MCF 10A (cell line): ENCODE measurements at places on chromosomes 16 and 17.

DNA sequence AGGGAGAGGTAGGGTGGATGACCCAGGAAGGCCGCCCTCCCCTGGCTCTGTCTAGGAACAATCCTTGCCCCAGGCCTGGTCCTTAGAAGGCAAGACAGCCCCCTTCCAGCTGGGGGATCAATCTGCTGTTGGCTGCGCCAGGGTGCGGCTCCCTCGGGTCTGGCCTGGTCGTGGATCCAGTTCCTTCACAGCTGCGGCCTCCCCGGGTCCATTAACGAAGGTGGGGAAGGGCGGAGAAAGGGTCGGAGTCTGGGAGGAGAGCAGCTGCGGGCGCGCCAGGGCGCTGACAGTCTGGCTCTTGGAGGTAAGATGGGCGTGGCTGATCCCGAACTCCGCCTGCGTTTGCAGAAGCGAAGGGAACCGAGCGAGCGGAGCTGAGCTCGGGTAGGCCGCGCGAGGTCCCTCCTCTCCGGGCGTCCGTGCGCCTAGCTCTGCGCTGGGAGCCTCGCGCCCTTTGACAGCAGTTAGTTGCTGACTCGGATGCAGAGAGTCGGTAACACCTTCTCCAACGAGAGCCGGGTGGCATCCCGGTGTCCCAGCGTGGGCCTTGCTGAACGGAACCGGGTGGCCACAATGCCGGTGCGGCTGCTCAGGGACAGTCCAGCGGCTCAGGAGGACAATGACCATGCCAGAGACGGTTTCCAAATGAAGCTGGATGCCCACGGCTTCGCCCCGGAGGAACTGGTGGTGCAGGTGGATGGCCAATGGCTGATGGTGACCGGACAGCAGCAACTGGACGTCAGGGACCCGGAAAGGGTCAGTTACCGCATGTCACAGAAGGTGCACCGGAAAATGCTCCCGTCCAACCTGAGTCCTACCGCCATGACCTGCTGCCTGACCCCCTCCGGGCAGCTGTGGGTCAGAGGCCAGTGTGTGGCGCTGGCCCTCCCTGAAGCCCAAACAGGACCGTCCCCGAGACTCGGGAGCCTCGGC is at the start of gene HSPB9:
HSPB9 (plus strand) TSS at position 434 of the 933 bp plus-strand sequence; CDS start at position 481, 47 bp downstream.
- no peak for DNase-seq

- no peak for DNase-seq
Measured at GRCh38 chr17:39674702-39675389, 6.6 kb downstream of the PNMT start.

GRCh38 chr17:31101943-31102342 is 7.2 kb downstream of the NF1 start:
- DNase-seq = no peak

GRCh38 chr17:34874478-34874877 is 86.8 kb downstream of the CCT6B start:
- no peak for DNase-seq

DNA sequence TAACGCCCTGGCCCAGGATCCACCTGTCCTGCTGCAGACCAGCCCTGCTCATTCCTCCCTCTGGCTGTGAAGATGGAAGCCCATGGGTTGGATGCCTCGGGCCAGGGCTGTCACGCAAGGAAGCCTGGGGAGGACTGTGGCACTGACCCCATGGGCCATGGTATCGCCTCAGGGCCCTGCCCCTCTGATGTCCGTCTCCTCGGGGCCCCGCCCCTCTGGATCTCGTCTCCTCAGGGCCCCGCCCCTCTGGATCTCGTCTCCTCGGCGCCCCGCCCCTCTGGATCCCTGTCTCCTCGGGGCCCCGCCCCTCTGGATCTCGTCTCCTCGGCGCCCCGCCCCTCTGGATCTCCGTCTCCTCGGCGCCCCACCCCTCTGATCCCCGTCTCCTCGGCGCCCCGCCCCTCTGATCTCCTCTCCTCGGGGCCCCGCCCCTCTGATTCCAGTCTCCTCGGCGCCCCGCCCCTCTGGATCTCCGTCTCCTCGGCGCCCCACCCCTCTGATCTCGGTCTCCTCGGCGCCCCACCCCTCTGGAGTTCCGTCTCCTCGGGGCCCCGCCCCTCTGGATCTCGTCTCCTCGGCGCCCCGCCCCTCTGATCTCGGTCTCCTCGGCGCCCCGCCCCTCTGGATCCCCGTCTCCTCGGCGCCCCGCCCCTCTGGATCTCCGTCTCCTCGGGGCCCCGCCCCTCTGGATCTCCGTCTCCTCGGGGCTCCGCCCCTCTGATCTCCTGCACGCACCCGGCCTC is 24.0 kb downstream of the METRNL start:
- peak; percentile 69 for DNase-seq

DNA sequence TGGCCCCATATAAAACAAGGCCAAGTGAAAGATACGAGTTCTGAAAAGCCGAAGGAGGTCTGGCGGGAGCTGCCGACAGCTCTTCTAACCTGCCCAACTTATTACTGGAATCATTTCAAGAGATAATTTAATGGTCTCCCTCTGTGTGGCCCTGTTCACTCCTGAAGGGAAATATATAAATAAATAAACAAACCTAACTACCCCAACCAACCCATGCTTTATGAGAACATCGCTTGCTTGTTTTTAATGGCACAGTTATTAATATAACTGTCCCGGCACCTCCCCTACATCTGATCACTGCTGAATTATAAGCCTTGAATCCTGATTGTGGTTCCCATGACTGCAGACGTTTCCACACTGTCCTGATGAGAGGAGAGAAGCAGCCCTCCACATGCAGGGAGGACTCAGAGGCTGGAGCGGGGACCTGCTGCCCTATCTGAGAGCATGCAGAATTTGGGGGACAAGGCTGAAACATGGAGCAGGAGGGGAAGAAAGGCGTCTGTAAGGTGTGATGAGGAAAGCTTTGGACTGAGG is 22.2 kb downstream of the CDK5RAP3 start:
- no peak for DNase-seq

GRCh38 chr17:63140255-63140654 is 174.2 kb downstream of the TANC2 start:
- DNase-seq = peak; percentile 35

GRCh38 chr16:87160701-87161337 is 156.4 kb downstream of the C16orf95 start:
- peak; percentile 72 for DNase-seq

DNA sequence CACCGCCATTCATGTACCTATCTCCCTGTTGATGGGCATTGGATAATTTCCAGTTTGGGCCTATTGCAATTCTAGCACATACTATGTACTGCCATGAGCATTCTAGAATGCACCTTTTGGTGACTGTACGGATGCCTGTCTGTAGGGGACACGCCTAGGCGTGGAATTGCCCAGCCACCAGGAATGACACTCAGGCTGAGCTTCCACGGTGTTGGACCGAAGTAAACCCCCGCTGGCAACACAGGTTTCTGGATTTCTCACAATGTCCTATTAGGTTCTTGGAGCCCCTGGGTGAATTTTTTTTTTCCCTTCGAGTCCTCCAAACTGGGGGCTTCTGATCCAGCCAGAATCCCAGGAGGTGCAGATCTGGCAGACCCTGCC is 146.6 kb downstream of the IRF8 start:
- no peak for DNase-seq

DNA sequence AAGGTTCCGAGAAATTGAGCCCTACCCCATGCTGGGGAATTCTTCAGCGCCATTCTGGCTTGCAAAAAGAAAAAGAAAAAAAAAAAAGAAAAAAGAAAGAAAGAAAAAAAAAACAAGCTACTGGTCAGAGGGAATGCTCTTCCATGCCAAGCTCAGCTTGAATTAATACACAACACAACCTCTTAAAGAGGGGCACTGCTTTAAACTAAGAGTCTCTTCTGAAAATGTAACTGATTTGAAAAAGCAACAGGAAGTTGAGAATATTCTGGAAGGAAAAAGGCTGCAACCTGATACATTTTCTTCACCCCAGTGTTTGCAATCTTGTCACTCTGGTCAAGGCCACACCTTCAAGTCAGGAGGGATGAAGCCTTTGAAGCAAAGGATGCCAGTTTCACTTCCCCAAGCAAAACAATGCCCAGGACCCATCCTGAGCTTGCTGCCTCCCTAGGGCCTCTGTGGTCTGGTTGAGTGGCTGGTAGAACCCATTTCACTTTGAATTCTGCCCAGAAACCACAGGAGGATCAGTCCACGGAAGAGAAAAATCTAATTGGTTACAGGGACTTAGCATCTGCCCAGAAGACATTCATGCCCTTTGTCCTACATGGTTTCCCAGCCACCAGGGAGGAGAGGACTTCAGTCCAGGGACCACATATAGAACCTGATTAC is 389.7 kb downstream of the SOX9 start:
- peak; percentile 22 for DNase-seq

- DNase-seq = no peak
Measured at GRCh38 chr17:56545106-56545505, 48.4 kb upstream of the NOG start.

DNA sequence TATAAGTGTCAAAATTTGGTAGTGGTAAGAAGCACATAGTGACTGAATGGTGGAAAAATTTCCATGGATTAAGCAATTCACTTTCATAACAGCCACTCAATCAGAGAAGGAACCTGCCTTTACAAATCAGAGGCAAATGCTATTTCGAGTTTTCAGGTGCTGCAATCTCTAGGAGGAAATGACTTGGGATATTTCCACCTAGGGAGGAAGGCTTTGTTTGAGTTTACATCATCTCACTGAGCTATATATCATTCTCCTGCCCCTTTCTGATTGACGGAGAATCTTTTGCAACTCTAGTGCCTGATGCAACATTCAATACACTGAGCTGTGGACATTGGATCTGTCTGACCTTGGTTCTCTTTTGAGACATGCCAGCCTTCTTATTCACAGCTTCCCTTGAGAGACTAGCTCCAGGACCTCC is 26.3 kb downstream of the MARCHF10 start:
- peak; percentile 95 for DNase-seq

DNA sequence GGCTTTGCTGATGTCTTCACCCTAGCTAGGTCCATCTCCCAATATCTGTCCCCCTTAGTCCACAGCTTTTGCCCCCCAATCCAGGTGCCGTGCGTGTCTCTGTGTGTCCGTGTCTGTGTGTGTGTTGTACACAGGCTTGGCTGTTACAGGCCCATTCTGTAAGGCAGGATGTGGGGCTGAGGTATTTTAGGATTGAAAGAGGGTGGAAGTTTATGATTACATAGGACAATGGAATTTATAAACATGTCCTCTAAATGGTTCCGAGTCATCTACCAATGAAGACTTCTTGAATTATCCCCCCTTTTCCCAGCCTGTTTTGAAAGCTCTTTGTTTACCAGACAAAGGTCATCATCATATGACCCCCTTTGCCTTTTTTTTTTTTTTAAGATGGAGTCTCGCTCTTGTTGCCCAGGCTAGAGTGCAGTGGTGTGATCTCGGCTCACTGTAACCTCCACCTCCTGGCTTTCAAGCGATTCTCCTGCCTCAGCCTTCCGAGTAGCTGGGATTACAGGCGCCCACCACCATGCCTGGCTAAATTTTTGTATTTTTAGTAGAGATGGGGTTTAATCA is 21.9 kb downstream of the ACE start:
- no peak for DNase-seq

DNA sequence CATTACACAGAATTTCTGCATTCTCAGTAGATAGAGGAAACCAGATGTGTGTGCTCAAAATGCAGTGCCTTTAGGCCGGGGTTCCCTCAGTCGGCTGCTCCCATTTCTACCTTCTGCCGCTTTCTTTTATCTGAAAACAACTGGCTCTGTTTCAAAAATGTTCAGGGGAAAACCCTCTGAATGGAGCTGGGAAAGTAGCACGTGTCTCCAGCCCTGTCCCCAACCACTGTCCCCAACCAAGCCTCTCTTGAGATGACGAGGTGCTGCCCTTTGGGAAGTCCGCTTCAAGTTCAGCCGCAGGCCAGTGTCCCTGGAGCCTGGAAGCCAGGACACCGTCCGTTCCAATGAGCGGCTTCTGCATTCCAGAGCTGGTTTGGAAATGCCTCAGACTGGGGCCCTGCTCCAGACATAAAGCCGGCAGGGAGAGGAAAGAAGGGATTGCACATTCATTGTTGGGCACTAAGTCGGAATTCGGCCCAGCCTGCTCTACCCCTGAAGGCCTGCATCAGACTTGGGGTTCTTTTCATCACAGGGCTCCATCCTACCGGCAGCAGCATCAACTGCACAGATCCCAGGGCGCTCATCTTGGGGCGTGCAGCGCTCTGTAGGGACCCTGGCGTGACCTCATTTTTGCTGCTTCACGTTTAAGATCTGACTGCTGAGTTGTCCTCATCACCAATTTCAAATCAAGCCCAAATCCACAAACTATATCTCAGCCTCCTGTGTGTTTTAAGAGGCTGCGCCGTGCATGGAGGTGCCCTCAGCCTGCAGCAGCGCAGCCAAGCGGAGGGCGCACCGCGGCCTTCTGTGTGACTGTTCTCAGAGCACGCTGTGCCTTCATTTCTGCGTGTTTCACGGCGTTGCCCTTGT is 111.3 kb downstream of the BANP start:
- DNase-seq = no peak

GRCh38 chr17:59361916-59362810 is 30.7 kb downstream of the YPEL2 start:
- peak; percentile 56 for DNase-seq

DNA sequence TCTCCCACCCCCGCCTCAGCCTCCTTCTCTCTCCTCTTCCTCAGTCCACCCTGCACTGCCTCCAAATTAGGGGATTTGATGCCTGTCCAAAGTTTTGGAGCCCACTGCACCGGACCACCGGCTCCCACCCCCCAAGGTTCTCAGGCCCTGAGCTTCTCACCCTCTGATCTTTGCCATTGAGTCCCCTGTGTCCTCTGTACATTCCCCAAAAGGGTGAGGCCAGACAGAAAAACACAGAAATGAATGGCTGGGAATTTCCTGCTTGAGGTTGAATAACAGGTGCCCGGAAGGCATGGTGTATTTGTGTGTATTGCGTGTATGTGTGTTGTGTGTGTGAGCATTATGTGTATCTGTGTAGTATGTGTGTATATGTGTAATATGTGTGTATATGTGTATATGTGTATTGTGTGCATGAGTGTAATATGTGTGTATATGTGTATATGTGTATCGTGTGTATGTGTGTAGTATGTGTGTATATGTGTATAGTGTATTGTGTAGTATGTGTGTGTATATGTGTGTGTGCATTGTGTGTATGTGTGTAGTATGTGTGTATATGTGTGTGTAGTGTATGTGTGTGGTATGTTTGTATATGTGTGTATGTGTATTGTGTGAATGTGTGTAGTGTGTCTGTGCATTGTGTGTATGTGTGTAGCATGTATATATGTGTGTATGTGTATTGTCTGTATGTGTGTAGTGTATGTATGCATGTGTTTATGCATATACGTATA is 16.0 kb upstream of the CCL17 start:
- no peak for DNase-seq

DNA sequence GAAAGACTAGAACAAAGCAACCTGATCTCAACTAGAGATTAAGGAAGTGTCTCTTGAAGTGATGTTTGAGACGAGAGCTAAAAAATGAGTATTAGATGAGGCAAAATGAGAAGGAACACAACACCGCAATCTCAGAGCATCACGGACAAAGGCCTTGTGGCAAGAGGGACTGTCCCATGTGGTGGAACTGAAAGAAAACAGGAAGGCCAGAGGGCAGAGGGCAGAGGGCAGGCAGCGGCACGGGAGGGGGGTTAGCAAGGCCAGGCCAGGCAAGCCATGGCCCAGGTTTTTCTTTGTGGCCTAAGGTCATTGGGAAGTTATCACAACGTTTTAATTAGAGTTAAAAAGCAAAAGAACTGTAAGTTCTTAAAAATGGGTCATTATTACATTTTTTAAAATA is 22.5 kb downstream of the RPA1 start:
- DNase-seq = no peak
